Purkinje cell (primary cell): ENCODE measurements at places on chromosomes 12 and 14. TPM values are rescaled to one million over a fixed set of nuclear protein-coding genes. Genes with fewer than 3 reads are reported as not detected.

The SLC25A47 gene
- polyA plus RNA-seq, result not detected in 2 replicates

The SOX5 gene
- 19.0 and 19.5 TPM in 2 replicates for polyA plus RNA-seq

The ENDOU gene
- polyA plus RNA-seq, result not detected in 2 replicates

The KRT79 gene
- polyA plus RNA-seq, result 0.81 TPM in 1 of 2 replicates, not detected in the other

The CEP290 gene
- 33.2 and 38.7 TPM in 2 replicates for polyA plus RNA-seq

The ASCL1 gene
- 1.0 and 1.8 TPM in 2 replicates for polyA plus RNA-seq

The C1R gene
- polyA plus RNA-seq, result 0.78 and 8.0 TPM in 2 replicates

The B3GNT4 gene
- 3.0 and 4.2 TPM in 2 replicates for polyA plus RNA-seq

The SOAT2 gene
- not detected in 2 replicates for polyA plus RNA-seq

The OR4Q2 gene
- not detected in 2 replicates for polyA plus RNA-seq

The SDR9C7 gene
- polyA plus RNA-seq, result 0.54 TPM in 1 of 2 replicates, not detected in the other

The OLR1 gene
- polyA plus RNA-seq, result 0.28 and 1.1 TPM in 2 replicates
